Transverse colon (tissue), 4 donors: ENCODE measurements at places on chromosomes 5 and 9. TPM values are rescaled to one million over a fixed set of nuclear protein-coding genes. Genes with fewer than 3 reads are reported as not detected.

RAB14 gene
- 20.7 TPM for total RNA-seq

HBEGF gene
- 40.0 TPM for total RNA-seq

OR13C4 gene
- not detected for total RNA-seq

HTR1A gene
- total RNA-seq, result not detected

MOB3B gene
- total RNA-seq, result 39.7 TPM

GBGT1 gene
- total RNA-seq, result 10.1 TPM

DNA sequence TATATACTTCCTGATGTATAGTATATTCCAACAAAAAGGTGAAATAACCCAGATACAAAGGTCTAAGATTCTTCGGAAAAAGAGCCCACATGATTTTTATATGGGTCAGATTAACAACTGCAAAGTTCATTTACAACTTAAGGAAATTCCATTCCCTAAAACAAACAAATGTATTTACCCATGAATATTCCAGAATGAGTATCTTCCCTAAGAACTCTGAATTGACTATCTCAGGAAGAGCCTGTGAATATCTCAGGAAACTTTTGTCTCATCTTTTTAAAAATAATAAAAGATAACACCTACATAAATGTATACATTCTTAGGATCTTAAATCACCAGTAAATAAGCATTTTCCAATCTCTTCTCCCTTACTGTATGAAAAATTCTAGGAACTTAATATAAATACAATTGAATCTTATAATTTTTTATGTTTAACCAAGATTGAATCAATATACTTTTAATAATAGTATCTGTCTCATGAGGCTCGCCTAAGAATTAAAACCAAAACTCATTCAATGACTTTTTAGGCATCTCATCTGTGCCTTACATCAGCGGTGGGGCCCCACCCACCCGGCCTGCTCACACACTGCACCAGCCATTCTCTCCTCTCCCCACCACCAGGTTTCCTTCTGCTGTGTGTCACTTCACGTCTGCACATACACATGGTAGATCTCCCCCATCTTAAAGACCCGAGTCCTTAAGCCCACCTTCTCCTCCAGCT is 78.1 kb downstream of the RAPGEF1 start:
- no peak overlapping the region for H3K27ac ChIP-seq
- H3K4me1 ChIP-seq, result peaks cover 27% of the 10 kb centered on the region
- H3K36me3 ChIP-seq, result no peaks in the 10 kb centered on the region
- no peak overlapping the region for H3K4me3 ChIP-seq
- H3K27me3 ChIP-seq, result no peaks in the 10 kb centered on the region

DNA sequence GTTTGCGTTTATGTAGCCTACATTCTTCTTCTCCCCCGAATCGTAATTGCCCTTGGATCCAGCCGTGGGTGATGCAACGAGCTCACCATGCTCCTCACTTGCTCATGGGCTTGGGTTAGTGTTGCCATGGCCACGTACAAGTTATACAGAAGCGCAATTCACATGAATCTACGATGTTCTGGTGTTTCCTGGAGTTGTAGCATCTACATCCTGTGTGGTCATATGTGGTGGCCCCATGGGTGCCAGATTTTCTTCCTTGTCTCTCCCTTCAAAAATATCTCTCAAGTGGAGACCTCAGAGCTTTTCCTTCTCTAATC is 115.3 kb downstream of the TLE4 start:
- H3K4me1 ChIP-seq, result peaks cover 10% of the 10 kb centered on the region
- no peak for DNase-seq
- H3K27ac ChIP-seq, result no peak overlapping the region
- H3K36me3 ChIP-seq, result no peaks in the 10 kb centered on the region
- no peaks in the 10 kb centered on the region for H3K27me3 ChIP-seq

GRCh38 chr5:176573564-176574296 is 24.6 kb downstream of the CDHR2 start:
- H3K36me3 ChIP-seq, result no peaks in the 10 kb centered on the region
- no peak overlapping the region for H3K27ac ChIP-seq
- no peaks in the 10 kb centered on the region for H3K4me1 ChIP-seq
- DNase-seq, result peak; percentile 73
- H3K4me3 ChIP-seq, result no peak overlapping the region
- peaks cover 7% of the 10 kb centered on the region for H3K27me3 ChIP-seq

- no peak overlapping the region for H3K4me3 ChIP-seq
- no peak overlapping the region for H3K27ac ChIP-seq
- H3K4me1 ChIP-seq, result peaks cover 7% of the 10 kb centered on the region
- no peaks in the 10 kb centered on the region for H3K36me3 ChIP-seq
Observed at GRCh38 chr9:115142517-115143270, 24.7 kb upstream of the TNC start.

DNA sequence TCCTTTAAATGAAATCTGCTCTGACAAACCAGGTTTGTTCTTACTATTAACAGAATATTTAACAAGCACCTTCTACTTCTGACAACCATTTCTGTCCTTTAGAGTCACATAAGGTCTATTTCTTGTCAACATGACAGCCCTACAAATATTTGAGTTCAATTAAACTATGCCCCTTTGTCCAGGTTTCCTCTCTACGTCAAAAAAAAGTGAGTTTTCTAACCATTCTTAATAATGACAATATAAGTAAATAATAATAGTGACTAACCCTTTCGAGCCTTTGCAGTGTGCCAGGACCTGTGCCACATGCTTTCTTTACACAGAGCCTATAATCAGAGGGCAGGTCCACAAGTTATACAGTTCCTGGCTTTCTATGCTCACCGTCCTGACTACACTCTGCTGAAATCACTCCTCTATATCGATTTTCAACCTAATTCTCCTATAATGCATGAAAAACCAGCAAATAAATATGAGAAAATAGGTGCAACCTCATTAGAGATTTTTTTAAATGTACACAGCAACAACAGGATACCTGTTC is 115.0 kb downstream of the CDK5RAP2 start:
- no peaks in the 10 kb centered on the region for H3K27me3 ChIP-seq
- no peak overlapping the region for H3K4me3 ChIP-seq
- no peak for DNase-seq
- H3K36me3 ChIP-seq, result peaks cover 6% of the 10 kb centered on the region
- H3K27ac ChIP-seq, result no peak overlapping the region
